Inflammatory macrophage treated with lipopolysaccharide for 1 hour (primary cell): ENCODE measurements at places on chromosomes 4 and X.

GRCh38 chrX:46015653-46016052 lies 529.6 kb downstream of the ZNF674 start:
- no peak for DNase-seq

DNA sequence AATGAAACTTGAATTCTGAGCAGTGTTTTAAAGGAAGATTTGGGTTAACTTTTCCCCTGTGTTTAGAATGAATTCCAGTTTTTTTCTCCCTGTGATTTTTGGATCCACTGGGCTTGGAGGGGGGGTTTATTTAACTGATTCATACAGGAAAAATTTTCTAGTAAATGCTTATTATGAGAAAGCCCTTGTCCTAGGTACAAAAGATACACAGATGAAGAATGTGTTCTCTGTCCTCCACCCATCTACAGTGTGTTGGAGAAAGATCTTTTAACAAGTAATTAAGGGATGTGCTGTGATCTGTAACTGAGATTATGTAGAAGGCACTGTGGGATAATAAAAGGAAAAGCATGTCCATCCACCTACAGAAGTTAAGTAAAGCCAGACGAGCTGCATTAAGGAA lies 103.9 kb downstream of the STIM2 start:
- no peak for DNase-seq

DNA sequence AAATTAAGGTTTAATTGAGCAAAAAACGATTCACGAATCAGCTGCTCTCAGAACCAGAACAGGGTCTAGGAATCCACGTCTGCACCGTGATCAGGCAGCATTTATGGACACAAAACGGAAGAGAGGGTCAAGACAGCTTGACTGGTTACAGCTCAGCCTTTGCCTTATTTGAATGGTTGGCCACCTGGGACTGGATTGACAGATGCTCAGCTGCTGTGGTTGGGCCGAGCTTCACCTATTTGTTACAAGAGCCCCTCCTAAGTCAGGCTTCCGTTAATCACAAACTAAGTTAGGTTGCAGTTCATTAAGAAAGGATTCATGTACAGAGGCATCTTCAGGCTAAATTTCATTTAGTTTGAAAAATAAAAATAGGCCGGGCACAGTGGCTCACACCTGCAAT lies 50.6 kb upstream of the MAN2B2 start:
- DNase-seq = no peak

GRCh38 chr4:142549726-142550463 lies 296.2 kb downstream of the INPP4B start:
- DNase-seq = no peak

GRCh38 chr4:41701983-41702382 lies 46.5 kb downstream of the PHOX2B start:
- DNase-seq = no peak

DNA sequence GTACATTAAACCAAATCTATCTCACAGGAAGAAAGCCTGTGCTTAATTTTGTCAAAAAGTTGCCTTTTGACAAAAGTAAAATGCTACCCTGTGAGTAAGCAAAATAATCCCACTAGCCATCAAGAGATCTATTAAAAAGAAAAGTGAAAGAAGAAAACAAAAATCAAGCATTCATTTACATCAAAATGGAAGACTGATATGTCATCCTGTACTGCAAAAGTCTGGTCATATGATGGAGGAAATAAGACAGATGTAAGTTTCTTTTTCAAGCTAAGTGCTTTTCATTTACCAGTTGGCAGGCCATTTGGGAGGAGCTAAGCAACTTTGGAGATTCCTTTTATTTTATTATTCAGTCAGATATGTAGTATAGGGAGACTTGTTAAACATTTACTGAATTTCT lies 387.4 kb downstream of the SPOCK3 start:
- no peak for DNase-seq

DNA sequence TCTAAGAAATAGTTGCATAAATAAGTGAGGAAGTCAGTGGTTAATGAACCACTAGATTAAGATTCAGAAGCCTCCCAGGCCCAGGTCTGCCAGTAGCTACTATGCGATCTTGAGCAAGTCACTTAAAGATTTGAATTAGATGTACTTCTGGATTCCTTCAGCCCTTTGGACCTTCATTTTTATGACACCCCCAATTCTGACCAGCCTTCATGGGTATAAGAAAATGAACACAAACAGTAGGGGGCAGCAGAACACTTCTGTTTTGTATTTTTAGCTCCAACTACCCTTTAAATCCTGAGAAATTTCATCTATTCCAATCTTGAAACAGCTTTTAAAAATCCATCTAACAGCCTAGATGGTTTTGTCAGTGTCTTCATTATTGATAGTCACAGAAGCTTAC lies 19.0 kb downstream of the TMEM47 start:
- DNase-seq = peak; percentile 20

DNA sequence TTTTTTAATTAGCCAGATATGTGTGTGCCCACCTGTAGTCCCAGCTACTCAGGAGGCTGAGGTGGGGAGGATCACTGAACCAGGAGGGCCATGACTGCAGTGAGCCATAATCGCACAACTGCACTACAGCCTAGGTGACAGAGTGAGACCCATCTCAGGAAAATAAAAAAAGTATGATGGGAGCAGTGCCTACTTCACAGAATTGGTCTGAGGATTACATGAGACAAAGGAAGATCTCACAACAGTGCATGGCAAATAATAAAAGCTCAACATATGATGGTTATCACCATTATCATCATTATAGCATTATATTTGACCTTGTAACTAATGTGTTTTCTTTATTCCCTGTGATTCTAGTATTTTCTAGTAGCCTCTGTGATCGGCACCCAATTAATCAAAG lies 19.9 kb upstream of the DCHS2 start:
- no peak for DNase-seq

DNA sequence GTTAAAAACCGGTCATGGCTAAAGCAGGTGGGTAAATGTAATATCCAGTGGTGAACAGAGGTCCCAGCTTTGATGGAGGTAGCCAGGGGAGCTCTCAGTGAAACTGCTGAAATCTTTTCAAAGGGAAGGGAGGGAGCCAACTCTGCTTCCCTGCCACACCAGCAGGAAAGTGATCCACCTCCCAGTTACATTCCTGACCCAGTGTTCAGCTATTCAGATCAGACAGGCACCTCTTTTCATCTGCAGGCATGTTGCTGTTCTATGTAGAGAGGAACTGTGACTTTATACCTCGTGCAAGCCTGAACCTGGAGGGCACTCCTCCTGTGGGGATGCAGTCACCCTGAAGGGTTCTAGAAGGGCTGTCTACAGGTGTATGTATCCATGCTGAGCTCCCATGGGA lies 37.6 kb downstream of the DCLK2 start:
- no peak for DNase-seq

DNA sequence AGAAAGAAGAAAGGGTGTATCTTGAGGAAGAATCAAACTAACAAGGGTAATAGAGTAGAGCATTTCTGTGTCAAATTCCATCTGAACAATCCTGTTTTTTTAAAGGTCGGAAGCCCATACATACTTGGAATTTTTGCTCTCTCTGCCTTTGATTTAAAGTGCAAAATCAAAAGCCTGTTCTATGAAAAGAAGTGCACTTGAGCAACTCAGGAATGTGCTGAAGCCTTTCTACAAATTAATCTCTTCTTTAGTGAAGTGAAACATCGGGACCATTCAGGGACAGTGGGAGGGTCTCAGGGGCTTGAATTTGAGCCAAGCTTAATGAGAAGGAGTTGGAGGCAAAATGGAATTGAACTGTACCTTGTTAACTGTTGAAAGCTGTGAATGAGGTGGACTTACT lies 1008.5 kb upstream of the LCORL start:
- no peak for DNase-seq

DNA sequence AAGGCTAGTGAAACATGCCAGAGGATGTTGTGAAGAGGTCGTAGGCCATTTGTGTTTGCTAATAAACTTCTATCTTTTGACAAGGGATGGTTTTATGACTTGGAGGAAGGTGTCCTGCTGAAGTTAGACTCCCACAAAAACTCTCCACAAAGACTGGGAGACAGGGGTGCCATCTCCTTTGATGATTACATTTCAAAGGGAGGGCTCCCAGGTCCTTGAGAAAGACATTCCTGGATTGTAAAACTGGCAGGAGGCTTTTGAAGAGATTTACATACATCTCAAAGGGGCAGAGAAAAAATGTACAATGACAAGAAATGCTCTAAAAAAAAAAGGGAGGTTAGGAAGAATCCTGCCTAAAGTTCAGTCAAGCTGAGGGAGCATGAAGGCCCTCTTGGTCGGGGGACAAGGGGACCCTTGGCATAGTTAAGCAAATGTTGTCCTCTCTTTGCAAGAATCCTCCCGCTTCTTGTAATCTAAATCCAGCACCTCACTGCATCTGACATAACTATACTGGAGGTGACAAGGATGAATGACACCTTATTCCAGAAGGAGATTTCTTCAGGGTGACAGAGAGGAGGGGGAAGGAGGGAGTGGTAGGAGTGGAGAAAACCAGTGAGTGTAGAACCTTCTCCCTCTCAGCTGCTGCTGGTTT lies 41.1 kb upstream of the MGST2 start:
- no peak for DNase-seq

DNA sequence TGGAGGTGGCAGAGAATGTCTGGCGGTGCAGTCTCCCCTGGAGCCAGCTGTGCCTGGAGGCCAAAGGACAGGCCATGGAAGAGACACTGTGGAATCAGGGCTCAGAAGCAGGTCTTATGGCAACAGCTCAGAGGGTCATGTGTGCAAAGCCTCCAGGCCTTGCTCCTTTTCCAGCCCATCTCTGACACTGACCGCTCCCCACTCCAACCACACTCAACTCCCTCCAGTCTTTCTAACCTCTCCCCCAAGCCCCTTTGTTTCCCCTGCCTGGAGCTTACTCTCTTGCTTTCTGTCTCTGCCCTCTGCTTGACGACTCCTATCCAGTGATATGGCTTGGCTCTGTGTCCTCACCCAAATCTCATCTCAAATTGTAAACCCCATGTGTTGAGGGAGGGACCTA lies 34.2 kb upstream of the CRMP1 start:
- no peak for DNase-seq

GRCh38 chr4:138535316-138535715 lies 293.2 kb upstream of the SLC7A11 start:
- DNase-seq = no peak

DNA sequence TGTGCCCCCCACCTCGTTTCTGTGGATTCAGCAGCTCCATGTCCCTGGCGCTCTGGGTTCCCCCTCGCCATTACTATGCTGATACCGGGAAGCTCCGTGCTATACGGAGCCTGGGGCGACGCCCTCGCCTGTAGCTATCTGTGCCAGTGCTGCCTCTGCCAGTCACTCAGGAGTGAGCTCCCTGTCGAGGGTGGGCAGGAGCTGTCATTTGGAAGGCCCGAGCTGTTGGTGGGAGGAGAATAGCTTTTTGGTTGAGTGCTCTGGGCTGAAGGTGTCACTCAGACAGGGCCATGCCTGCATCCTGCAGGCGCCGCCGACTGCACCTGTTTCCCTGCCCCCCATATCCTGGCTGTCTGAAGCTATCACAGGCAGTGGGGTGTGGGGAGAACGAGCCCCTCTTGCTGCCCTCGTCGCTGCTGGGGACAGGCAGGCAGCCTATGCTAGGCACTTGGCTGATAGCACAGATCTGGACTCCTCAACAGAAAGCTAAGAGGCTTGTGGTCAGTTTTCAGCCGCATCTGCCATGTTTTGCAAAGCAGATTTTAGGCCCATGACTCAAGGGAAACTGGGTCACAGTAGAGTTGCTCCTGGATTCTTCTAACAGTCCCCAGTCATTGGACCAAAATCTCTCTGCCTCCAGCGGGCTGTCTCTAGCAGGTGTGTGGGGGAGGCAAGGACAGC lies 31.8 kb downstream of the CPLX1 start:
- no peak for DNase-seq

DNA sequence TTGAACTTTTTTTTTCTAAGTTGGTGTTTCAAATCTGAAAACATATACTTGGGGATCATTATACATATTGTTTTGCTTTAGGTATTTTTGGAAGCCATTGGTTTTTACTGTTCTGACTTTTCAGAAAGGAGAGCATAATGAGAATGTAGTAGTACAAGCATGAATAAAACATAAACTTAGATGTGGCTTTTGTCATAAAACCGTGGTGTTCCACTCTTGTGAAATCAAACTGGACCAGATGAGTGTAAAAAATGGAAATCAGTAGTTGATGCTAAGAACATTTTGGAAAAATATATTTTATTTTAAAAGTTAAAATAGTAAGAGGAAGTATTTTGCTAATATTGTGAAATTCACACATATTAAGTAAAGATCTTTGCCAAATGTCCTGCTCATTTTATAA lies 29.6 kb downstream of the GUCY1A1 start:
- no peak for DNase-seq

- DNase-seq = no peak
Measured at GRCh38 chr4:13476915-13477314, 7.2 kb downstream of the RAB28 start.

GRCh38 chrX:55127692-55128091 lies 38.9 kb downstream of the PAGE2 start:
- DNase-seq = peak; percentile 15

GRCh38 chr4:48022192-48022799 lies 5.7 kb downstream of the NIPAL1 start:
- DNase-seq = no peak
